ENCODE measurements at places on chromosomes 5 and 9.

- DNase-seq, result no peak
These were observed 79.7 kb upstream of the FCN2 start for GRCh38 chr9:134800791-134801339.

GRCh38 chr5:80134876-80135275 is 99.7 kb downstream of the THBS4 start:
- no peak for DNase-seq

GRCh38 chr9:127919253-127919815 is 2.5 kb upstream of the ST6GALNAC4 start:
- DNase-seq, result no peak

DNA sequence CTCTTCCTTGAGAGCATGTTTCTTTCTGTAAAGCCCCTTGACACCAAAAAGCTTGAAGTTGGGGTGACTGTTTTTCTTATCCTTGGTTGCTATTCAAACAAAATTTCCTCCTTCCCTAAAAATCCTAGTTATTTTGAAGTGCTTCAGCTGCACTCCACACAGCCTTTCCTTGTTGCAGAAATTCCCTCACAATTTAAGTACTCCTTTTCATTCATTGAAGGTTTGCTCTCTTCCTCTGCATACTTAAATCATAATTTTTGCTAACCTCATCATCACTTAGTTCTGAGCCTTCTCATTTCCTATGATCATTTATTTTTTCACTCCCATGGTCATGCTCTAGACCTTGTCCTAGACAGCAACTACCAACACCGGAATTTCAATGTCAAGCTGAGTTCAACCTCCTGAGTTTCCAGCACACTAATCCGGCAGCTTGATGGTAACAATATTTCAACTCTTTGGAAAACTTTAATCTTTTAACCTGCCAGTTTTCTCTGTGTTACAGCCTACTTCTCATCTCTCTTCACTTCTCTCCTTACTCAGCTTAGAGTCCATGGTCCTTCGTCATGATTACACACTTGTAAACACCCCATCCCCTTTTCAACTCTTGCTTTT is 78.7 kb upstream of the ACTBL2 start:
- DNase-seq, result no peak

- DNase-seq, result peak; percentile 48
These were observed 684 bp downstream of the DNAJA1 start for GRCh38 chr9:33025572-33026342.

DNA sequence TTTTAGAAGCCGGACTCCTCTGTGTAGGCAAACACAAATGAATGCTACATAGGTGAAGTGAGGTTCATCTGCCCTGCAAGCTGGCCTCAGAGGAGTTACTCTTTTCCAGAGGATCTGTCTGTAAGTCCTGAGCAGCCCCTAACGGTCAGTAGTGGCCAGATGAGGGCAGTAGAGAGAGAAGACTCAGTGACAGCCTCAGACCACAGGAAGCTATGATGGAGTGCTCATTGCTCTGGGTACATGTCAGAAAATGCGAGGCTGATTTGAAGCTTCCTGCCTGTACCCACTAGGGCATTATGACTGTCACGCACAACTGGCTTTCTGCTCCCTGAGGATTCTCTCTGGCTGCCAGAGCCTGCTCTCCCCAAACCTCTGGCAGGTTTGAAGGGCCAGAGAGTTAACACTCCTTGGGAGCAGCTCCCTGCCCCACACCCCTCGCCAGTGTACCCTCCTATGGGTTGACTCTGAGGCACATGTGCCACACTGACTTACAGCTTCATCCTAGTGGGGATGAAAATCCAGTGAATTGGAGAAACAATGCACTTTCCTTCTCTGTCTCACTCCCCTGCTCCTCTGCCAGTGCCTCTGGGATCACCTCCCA is 141.5 kb downstream of the GABRG2 start:
- DNase-seq, result no peak

DNA sequence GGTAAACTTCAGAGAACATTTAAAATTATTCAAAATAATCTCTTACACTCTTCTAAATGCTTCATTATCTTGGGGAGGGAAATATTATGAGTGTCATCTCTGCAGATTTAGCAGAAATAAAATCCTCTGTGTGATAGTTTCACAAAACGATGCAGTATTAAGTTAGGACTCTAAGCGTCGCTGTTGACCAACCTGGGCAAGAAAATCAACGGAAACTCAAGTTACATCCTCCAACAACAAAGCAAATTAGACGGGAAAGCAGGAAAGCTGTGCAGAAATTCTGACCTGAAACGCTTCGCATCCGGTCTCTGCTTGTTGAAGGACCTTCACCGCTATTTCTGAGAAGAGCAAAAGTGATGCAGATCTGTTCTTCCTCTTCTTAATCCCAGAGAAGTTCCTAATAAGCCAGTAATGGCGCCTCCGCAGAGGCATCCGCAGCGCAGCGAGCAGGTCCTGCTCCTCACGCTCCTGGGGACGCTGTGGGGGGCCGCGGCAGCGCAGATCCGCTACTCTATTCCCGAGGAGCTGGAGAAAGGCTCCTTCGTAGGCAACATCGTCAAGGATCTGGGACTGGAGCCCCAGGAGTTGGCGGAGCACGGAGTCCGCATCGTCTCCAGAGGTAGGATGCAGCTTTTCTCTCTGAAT is at the start of gene PCDHGA6:
Gene PCDHGA6, plus strand, starts transcription at position 219 of the 645 bp plus-strand sequence. Its CDS starts 193 bp downstream, at position 412.
- DNase-seq, result no peak

DNA sequence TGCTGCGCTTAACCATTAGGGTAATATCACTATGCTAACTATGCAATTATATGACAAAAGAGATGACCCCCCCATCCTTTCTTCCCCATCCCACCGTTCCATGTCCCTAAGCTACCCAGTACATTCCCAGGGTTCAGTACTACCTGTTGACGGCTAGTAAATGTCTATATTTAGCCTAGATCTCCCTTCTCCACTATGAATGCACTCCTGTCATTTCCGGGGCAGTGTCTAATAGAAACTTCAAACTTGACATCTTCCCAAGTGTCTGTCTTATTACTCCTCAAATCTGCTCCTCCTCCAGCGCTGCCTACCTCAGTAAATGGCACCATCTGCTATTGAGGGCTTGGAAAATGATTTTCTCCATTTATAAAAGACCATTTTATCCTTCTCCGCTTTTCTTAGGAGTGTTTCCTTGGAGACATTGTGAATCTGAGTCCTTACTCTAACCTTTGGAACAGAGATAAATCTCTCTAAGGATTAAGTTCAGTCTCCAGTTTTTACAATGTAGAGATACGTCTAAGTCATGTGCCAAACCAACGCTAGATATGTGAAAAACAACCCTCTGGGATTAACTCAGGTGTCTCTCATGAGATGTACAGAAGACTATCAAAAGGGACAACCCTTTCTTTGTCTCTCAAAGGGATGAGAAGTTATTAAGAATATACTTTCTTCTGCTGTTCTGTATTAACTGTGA is 114.9 kb downstream of the BNC2 start:
- no peak for DNase-seq

DNA sequence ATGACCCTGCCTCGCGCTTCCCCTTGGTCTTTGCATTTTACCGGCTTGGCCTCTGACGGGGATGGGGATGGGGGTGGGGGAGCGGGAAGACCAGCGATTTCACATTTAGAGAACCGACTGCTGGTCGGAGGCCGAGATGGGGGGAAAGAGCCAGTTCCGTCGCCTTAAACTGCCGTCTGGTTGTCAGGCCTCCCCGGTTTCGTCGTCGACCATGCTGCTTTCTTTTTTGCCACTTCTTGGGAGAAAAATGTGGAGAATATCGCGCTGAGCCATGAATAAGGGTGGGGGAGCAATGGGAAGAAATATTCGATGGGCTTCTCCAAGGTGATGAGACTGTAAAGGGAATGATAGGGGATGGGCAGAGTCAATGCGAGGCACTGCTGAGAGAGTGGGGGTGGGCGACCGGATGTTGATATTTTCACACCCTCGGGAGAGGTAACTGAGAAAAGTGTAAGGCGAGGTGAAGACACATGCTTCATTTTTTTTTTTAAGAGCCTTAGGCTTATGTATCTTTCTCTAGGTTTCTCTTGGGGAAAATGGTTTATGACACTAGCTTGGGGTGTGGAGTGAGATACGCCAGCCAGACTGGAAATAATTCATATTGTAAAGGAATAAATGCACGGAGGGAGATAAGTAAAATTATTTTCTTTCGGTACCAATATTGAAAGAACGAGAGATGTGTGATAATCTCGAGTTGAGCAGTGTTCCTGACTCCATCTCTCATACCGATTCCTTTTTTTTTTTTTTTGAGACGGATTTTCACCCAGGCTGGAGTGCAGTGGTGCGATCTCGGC is 1.1 kb downstream of the KIF2A start:
- peak; percentile 49 for DNase-seq
